ENCODE measurements at places on chromosomes 6 and 20. TPM values are rescaled to one million over a fixed set of nuclear protein-coding genes. Genes with fewer than 3 reads are reported as not detected.

The LY86 gene
- total RNA-seq: not detected

The GSTA2 gene
- total RNA-seq: not detected

The ZNF335 gene
- 9.5 TPM for total RNA-seq

The TCF15 gene
- total RNA-seq: 0.07 TPM

The ADRM1 gene
- total RNA-seq: 150 TPM

The TPBG gene
- 9.0 TPM for total RNA-seq

Data from pulmonary artery endothelial cell (primary cell).